ENCODE measurements at places on chromosomes 2 and 18.

DNA sequence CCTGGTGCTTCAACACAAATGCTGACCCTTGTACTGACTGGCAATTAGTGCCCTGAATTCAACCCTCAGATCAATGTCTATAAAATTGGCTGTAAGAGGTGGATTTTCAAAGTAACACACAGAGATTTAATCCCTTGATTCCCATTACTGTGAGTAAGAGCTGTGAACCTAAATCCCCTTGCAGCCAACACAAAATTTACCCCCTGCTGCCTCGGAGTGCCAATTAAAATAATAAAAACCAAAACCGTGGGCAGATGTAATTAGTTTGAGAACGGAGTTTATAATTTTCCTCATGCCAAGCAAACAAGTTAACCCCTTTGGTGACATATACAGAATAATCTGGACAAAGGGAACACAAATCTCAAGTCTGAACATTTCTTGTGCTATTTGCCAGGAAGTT is 55.8 kb upstream of the REV1 start:
- no peak for DNase-seq

DNA sequence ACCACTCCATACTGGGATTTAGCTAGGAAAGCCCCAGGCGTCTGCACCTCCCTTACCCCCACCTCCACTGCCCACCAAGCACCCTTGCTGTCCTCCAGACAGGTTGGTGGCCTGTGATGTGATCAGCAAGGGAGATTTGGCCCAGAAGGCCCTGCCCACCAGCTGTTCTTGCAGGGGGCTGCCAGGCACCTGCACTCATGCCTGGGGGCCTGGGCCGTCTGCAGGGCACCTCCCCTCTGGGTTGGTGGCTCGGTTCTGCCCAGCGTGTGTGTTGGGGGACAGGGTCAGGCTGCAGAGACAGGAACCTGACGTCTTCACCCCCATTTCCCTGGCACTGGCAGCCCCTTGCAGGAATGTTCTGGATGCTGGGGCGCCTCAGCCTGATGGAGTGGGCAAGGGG is 5.8 kb downstream of the DNMT3A start:
- DNase-seq = no peak

- no peak for DNase-seq
These were observed 50.9 kb upstream of the AFF3 start for GRCh38 chr2:100193291-100193710.

GRCh38 chr18:58005011-58005410 is 39.0 kb upstream of the NEDD4L start:
- DNase-seq = no peak

DNA sequence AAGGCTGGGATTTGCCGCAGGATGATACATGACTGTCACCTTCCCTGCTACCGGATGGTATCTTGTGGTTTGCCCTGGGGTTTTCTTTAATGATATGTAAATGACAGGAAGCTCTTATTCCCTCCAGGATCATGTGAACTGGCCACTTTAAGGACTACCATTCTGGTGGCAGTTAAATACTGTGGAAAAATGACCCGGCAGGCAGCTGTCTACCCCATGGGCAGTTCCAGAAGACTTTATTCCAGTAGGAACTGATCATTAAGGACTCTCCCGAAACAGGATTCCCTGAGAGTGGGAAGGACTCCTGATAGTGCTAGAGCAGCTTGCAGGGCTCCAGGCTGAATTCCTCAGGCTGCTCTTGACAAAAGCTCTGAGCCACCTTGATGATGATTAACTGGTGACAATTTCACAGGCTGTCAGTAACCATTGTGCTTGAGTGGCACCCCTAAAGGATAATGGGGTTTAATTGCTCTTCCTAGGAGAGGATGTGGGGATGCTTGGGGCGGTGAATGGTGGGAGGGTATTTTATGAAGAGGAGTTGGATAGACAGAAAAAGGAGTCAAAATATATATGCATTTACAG is 212.0 kb downstream of the CPS1 start:
- DNase-seq = no peak

DNA sequence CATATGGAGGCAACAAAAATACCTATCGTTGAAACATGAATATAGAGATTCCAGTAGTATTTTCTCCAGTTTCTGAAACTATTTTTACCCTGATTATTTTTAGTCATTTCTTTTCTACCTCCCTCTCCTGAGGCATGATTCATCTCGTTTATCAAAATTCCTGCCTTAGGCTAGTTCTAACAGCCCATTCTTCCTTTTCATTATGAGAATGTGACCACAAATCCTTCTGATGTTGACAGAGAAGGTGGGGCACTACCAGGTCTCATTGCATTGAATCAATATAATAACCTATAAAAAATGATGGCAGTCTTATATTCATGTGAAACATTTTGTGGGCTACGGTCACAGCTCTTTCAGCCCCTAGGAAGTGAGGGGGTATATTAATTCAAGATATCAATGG is 406.5 kb upstream of the UBE2E3 start:
- DNase-seq = no peak
